OCI-LY7 (cell line): ENCODE measurements at places on chromosomes 3 and 15. TPM values are rescaled to one million over a fixed set of nuclear protein-coding genes. Genes with fewer than 3 reads are reported as not detected.

Gene TOP2B
- 264 and 323 TPM in 2 replicates for total RNA-seq

Gene MOBP
- total RNA-seq, result not detected in 2 replicates

Gene GOLGA8M
- total RNA-seq, result not detected in 2 replicates

Gene ANAPC13
- total RNA-seq, result 48.1 and 50.6 TPM in 2 replicates

Gene MAGI1
- 0.63 and 1.0 TPM in 2 replicates for total RNA-seq

Gene SLC24A5
- total RNA-seq, result not detected in 2 replicates

Gene DAZL
- total RNA-seq, result not detected in 2 replicates

Gene NRROS
- 3.7 and 3.8 TPM in 2 replicates for total RNA-seq

Gene ZMYND10
- total RNA-seq, result 2.8 and 3.0 TPM in 2 replicates

Gene IDH3A
- total RNA-seq, result 128 and 140 TPM in 2 replicates

Gene NAALADL2
- total RNA-seq, result 0.70 TPM in 1 of 2 replicates, not detected in the other

Gene ADGRG7
- not detected in 2 replicates for total RNA-seq

Gene SHC4
- 0.33 and 1.3 TPM in 2 replicates for total RNA-seq

Gene DPPA2
- not detected in 2 replicates for total RNA-seq

Gene MAGEL2
- not detected in 2 replicates for total RNA-seq

Gene NR1I2
- not detected in 2 replicates for total RNA-seq

Gene GOLGA8J
- not detected in 2 replicates for total RNA-seq

Gene CHAC1
- total RNA-seq, result 35.3 and 55.6 TPM in 2 replicates

Gene BFSP2
- 19.2 and 25.1 TPM in 2 replicates for total RNA-seq

Gene COL7A1
- 7.0 and 10.8 TPM in 2 replicates for total RNA-seq

Gene FAN1
- 14.2 and 14.7 TPM in 2 replicates for total RNA-seq

Gene GALNT15
- not detected in 2 replicates for total RNA-seq

Gene PSTPIP1
- 23.6 and 27.4 TPM in 2 replicates for total RNA-seq

Gene LRRC31
- total RNA-seq, result not detected in 2 replicates

Gene GPR160
- 115 and 117 TPM in 2 replicates for total RNA-seq

Gene FURIN
- total RNA-seq, result 7.4 and 10.3 TPM in 2 replicates

Gene ZNF106
- 66.4 and 82.6 TPM in 2 replicates for total RNA-seq

Gene PTPRG
- 0.42 and 0.70 TPM in 2 replicates for total RNA-seq

Gene ARPIN
- not detected in 2 replicates for total RNA-seq

Gene IL17RC
- total RNA-seq, result 0.23 TPM in 1 of 2 replicates, not detected in the other

Gene PRSS50
- total RNA-seq, result not detected in 2 replicates

Gene TJP1
- 0.06 and 0.32 TPM in 2 replicates for total RNA-seq

Gene CEP63
- 42.8 and 49.0 TPM in 2 replicates for total RNA-seq

Gene KCNAB1
- total RNA-seq, result not detected in 2 replicates

Gene GOLGA8Q
- total RNA-seq, result not detected in 2 replicates

Gene XCR1
- total RNA-seq, result not detected in 2 replicates

Gene CACNA1D
- total RNA-seq, result 0.42 TPM in 1 of 2 replicates, not detected in the other

Gene LEKR1
- total RNA-seq, result not detected in 2 replicates
